ENCODE measurements at places on chromosomes 6 and 20. TPM values are rescaled to one million over a fixed set of nuclear protein-coding genes. Genes with fewer than 3 reads are reported as not detected.

Gene TMEM30A
- 48.5 TPM for polyA plus RNA-seq

DNA sequence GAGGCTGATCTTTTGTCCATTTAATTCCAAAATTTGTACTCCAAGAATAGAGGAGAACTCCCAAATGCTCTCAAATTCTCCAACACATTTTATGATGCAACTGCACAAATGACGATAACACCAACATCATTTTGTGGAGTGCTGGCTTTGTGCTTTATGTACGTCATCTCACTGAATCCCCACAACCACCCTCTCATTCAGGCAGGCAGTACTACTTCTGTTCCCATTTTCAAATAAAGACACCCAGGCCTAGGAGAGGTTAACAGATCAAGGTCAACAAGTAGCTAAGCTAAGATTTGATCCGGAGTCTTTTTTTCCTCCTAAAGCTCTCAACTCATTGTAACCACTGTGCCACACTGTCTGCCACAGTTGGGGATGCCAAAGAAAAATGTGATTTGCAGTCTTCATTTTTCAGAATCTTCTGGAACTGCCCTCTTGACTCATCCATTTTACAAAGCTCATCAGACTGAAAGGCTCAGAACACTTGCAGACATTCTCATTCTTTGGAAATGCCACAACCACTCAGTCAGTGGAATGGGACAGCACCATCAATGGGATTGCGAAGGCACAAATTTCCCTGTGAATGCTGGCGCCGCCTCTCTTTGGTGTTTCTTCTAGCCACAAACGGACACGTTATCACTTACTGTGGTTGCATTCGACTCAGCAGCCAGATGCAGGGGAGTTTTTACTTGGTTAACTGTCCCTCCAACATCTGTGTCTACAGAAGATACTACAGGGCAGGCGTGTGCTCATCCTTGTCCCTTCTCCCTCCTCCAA, 184.4 kb downstream of the GJA10 start:
- no peak for DNase-seq

DNA sequence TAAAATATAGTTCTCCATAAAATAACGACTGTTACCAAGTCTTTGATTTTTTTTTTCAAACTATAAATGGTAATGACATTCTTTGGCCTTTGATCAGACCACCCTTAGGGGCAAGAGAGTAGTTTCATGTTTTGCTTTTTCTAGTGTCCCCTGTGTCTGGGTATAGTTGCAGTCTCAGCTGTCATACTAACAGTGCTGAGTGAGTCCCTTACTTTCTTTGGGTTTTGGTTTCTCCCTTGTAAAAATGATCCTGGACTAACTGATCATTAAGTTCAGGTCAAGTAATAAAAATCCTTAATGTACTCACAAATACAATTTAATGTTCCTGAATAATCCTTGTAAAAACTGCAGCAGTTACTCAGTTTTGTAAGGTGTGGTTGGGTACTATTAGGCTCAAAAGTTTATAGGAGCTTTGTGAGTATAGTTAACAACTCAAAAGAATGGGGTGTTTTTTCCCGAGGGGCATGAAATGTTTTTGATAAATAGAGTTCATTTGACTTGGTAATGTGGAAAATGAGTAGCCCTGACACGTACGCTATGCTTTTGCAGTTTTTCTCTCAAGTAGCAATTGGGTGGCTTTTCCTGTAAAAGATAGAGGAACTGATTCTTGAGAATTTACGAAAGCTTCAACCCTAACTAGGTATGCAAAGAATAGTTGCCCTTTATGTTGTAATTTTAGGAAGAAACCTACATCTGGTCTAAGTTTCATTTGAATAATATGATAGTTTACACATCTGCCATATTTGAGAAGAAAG, 6.2 kb downstream of the PTPN1 start:
- DNase-seq = no peak

Gene C6orf58
- not detected for polyA plus RNA-seq

DNA sequence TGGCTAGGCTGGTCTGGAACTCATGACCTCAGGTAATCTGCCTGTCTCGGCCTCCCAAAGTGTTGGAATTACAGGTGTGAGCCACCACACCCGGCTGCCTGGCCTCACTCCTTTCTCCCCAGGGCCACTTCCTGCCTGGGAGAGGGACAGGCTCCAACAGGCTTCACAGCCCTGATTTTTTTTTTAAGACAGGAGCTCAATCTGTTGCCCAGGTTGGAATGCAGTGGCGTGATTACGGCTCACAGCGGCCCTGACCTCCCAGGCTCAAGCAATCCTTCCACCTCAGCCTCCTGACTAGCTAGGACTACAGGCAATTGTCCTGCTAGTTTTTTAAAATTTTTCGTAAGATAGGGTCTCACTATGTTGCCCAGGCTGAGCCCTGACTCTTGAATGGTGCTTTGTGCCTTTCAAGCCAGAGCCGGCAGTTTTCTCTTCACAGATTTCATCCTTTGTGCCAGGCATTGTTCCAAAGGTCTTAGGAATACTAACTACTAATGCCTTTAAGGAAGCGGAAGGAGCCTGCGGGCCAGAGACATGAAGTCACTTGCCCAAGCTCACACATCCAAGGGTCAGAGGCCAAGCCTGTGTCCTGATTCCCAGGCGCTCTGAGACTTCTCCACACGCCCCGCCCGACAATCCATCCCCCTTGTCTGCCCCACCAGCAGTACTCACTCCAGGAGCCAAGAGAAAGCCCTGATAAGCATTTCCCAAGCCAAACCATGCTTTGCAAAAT, 19.2 kb downstream of the CAPN11 start:
- peak; percentile 56 for DNase-seq

GRCh38 chr6:131062241-131063027, 611 bp downstream of the EPB41L2 start:
- no peak for DNase-seq

DNA sequence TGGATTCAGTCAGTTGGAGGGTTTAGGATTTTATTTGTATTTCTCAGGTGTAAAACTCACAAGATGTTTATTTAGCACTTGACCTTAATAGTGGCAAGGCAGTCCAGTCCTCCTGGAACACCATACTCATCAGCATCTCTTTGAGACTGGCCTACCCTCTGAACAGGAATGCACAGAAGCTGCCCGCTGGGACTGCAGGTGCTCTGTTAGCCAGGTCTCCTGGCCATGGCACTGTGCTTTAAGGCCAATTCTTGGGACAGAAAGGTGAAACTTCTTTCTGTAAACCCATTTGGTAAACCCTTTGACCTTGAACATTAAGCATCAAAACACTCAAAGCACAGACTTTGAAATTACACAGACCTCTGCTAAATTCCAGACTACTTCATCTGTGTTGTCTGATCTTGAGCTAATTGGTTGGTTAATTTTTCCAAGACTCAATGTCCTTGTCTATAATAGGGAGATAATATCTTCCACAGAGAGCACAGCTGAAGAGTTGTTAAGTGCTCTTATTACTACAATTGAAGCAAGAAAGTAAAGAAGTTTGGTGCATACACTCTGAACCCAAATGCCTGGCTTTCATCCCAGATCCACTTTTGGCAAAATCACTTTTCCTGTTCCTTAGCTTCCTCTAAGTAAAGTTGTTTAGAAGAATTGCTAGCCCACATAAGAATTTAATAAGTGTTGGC, 54.9 kb upstream of the NT5E start:
- DNase-seq = peak; percentile 47

DNA sequence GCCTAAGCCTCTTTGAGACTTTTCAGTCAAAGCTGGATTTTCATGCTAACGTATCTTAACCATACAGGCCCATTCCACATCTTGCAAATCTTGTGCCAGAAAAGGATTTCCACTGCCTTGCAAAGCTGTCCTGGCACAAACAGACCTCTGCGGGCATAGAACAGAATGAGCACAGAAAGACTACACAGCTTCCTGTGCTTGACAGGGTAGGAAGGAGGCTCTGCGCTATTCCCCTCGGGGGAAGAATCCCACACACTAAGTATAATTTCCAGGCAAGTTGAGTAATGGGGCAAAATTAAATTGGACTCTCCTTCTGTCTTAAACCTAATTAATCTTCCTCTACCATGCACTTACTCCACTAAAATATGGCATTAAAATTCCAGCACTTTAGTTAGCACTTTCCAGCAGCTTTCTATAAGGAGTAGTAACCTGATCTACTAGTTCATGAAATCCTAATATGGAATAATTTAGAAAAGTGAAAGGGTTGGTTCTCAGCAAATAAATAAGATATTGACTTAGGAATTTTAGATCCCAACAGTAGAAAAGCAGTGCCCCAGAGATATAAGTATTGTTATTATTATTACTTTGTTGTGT, 532.1 kb upstream of the JAG1 start:
- no peak for DNase-seq

All from IMR-90 (cell line).